Immature natural killer cell (primary cell): ENCODE measurements at places on chromosomes 1 and 21.

DNA sequence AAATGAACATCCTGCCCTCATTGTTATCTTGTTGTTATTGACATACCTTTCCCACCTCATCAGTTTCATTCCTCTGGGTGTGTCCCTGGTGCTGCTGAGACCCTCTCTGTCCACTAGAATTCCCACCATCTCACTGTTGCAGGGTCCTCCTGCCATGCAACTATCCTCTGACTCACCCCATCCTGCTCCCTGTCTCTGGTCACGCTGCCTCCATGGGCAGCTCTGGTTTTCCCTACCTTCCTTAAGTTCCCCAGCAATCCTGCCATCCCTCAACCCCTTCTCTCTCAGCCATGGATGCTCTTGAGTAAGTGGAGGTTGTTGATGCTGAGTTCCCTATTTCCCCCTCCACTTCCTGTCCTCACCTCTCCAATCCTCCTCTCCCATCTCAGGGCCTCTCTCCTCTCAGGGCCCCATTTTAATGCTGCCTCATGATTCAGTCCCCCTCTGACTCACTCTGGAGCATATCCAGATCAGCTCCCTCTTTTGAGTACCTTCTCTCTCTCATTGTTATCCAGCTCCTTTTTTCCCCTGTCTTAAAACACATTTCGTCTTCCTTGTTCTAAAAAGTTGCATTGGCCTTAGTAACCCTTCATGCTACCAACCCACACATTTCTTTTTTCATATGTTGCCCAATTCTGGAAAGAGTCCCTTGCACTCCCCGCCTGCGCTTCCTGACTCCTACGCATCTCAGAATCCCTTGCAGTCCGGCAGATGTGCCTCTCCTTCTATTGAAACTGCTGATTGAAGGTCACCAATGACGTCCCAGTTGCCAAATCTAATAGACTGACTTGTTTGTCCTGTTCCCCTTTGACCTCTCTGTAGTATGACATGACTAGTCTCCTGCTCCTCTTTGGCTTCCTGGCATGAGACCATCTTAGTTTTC is 92.0 kb downstream of the CNIH3 start:
- H3K27ac ChIP-seq, result no peak overlapping the region
- no peaks in the 10 kb centered on the region for H3K4me1 ChIP-seq
- DNase-seq, result no peak

DNA sequence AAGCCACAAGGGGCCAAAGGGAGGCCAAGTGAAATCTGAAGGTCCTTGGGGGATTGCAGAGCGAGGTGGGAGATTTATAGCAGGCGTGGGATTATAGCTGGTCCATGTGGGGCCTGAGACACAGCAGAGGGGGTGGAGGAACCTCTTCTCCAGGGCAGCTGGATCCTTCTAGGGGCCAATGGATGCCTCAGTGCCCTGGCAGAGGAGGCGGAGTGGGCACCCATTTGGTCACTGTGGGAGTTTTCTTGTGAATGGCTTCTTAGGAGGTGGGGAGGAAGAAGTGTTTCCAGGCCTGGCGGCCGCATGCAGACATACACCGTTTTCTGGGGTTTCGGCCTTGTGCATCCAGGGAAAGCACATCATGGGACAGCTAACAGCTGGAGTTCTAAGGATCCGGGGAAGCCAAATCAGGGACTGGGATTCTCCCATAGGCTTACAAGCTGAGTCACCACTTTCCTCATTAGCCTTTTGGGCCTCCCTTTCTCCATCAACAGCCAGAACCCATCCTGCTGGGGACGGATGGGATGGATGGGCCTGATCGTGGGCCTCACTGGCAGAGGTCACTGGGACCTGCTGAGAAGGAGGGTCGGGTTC is 76.5 kb downstream of the RHOU start:
- no peaks in the 10 kb centered on the region for H3K36me3 ChIP-seq
- DNase-seq, result no peak
- no peak overlapping the region for H3K27ac ChIP-seq
- peaks cover 7% of the 10 kb centered on the region for H3K4me1 ChIP-seq
- H3K27me3 ChIP-seq, result peaks cover 2% of the 10 kb centered on the region

- no peak for DNase-seq
- H3K36me3 ChIP-seq, result peaks cover 50% of the 10 kb centered on the region
- H3K27me3 ChIP-seq, result no peaks in the 10 kb centered on the region
- no peak overlapping the region for H3K4me3 ChIP-seq
Observed at GRCh38 chr1:25978403-25978802, 19.5 kb downstream of the PAFAH2 start.

DNA sequence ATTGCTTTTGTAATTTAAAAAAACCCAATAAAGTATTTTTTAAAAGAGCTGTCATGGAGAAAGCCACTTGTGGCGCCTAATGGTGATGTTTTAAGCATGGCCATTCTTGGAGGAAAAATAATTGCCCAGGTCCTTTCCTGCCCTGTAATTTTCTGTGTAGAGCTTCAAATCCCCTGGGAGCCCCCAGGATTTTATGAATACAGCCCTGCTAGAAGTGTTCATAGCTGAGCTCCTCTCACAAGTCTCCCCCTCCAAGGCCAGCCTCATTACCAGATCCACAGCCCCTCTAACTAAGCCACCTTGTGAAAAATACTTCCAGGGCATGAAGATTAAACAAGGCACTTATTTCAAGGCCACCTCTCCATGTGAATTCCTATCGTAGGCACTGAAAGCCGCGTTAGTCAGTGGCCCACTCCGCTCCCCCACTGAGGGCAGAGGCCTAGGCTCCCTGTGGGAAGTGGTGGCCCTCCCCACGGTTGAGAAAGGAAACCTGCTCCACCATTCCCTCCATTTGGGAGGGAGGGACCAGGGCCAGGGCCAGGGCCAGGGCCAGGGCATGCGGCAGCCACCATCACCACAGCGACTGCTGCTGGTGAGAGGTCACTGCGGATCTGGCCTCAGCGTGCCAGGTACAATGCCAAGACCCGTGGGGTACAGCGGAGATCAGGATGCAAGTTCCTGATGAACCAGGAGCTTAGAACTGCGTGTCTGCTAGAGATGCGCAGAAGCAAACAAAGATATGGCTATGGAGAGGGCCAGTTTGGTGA is 83.1 kb downstream of the KCNN3 start:
- H3K27me3 ChIP-seq, result peaks cover 4% of the 10 kb centered on the region
- DNase-seq, result no peak
- H3K4me1 ChIP-seq, result peaks cover 11% of the 10 kb centered on the region
- H3K27ac ChIP-seq, result no peak overlapping the region
- H3K36me3 ChIP-seq, result peaks cover 4% of the 10 kb centered on the region
- H3K4me3 ChIP-seq, result no peak overlapping the region

GRCh38 chr1:228359613-228360532 is 46.8 kb downstream of the TRIM11 start:
- H3K4me3 ChIP-seq, result no peak overlapping the region
- no peaks in the 10 kb centered on the region for H3K36me3 ChIP-seq
- H3K4me1 ChIP-seq, result no peaks in the 10 kb centered on the region
- H3K27me3 ChIP-seq, result no peaks in the 10 kb centered on the region
- no peak for DNase-seq
